Aortic smooth muscle cell (primary cell): ENCODE measurements at places on chromosomes 5 and 9. TPM values are rescaled to one million over a fixed set of nuclear protein-coding genes. Genes with fewer than 3 reads are reported as not detected.

The CDC37L1 gene
- 18.5 and 22.5 TPM in 2 replicates for total RNA-seq

The PDE8B gene
- 0.06 and 0.13 TPM in 2 replicates for total RNA-seq

The LURAP1L gene
- total RNA-seq, result 12.2 and 17.2 TPM in 2 replicates

The ITGA1 gene
- total RNA-seq, result 97.9 and 136 TPM in 2 replicates

The OSMR gene
- 46.1 and 56.5 TPM in 2 replicates for total RNA-seq

The ZNF169 gene
- total RNA-seq, result 2.1 and 2.9 TPM in 2 replicates

The SLC25A2 gene
- 0.13 and 0.31 TPM in 2 replicates for total RNA-seq

The CDH12 gene
- not detected in 2 replicates for total RNA-seq

The HACD4 gene
- 1.2 and 1.7 TPM in 2 replicates for total RNA-seq

The EPB41L4A gene
- 9.1 and 11.9 TPM in 2 replicates for total RNA-seq

The AGXT2 gene
- not detected in 2 replicates for total RNA-seq

The ZFP37 gene
- total RNA-seq, result 1.2 and 1.8 TPM in 2 replicates

The SLC46A2 gene
- not detected in 2 replicates for total RNA-seq

The PCDHA9 gene
- total RNA-seq, result under 0.01 and 0.06 TPM in 2 replicates

The SLC34A3 gene
- 0.06 and 0.13 TPM in 2 replicates for total RNA-seq

The FSTL4 gene
- not detected in 2 replicates for total RNA-seq

The FRRS1L gene
- total RNA-seq, result not detected in 2 replicates

The ADRB2 gene
- total RNA-seq, result 3.7 and 6.2 TPM in 2 replicates

The OR13C8 gene
- not detected in 2 replicates for total RNA-seq

The SLC35D2 gene
- 17.0 and 20.4 TPM in 2 replicates for total RNA-seq

The PLPP6 gene
- total RNA-seq, result 5.5 and 7.3 TPM in 2 replicates

The PCDHA1 gene
- under 0.01 and 0.06 TPM in 2 replicates for total RNA-seq

The DMRT3 gene
- not detected in 2 replicates for total RNA-seq

The TAF11L6 gene
- total RNA-seq, result not detected in 2 replicates

The ECSCR gene
- total RNA-seq, result 6.8 and 13.7 TPM in 2 replicates

The KIF20A gene
- total RNA-seq, result 59.3 and 69.1 TPM in 2 replicates
